ENCODE measurements at places on chromosomes 2 and 18.

GRCh38 chr2:127644066-127645025 lies 1.6 kb upstream of the GPR17 start:
- no peak for DNase-seq

DNA sequence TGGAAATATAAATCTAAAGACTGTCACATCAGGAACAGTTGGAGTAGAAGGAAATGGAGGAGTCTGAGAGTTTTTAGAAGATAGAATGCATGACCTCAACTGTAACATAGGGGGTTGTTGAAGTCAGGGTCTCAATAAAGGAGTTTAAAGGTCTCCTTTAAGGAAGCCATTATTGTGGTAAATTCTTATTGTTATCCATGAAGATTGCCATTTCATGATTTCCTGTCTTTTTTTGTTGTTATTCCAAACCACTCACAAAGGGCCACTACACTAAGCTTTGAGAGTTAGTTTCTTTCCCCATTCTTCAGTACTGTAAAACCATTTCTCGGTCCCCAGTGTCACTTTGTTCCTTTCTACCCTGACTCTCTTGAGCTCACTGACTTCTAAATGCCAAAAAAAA lies 134.0 kb downstream of the DTNA start:
- DNase-seq, result no peak

DNA sequence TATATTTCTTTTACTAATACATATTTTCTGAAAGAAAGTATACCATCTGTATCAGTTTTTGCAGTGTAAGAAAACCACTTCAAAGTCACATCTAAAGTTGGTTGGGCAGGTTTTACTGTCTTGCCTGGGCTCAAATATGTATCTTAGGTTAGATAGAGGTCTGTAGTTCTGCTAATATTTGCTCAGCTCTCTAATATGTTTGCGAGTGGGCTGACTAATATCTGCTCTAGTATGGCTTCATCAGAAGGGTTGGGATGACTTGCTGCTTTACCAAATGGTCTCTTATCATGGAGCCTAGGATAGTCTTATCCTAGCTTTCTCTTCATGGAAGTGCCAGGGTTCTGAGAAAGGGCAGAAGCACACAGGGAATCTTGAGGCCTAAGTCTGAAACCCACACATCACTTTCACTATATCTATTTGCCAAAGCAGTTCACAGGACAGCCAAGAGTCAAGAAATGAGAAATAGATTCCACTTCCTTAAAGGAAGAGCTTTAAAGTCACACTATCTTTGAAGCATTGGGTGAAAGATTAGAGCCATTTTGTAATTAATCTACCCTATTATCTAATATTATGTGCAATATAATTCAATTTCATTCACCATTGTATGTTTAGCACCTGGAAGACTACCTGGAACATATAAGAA lies 610.0 kb downstream of the KCNJ3 start:
- DNase-seq, result no peak

- no peak for DNase-seq
These were observed 468.3 kb upstream of the RAB12 start for GRCh38 chr18:8140841-8141501.

DNA sequence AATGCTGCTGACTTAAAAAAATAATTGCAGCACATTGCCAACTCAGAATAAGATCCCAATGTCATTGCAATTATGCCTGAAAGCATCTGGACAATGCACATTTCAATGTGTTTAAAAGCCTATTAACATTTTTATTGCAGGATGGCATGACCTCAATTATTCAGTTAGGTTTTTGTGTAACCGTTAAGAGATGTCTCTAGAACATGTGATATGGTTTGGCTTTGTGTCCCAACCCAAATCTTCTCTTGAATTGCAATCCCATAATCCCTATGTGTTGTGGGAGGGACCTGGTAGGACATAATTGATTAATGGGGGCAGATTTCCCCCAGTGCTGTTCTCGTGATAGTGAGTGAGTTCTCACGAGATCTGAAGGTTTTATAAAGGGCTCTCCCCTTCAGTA lies 43.2 kb upstream of the ZC3H15 start:
- DNase-seq, result no peak

GRCh38 chr2:72293620-72294019 lies 146.0 kb upstream of the CYP26B1 start:
- no peak for DNase-seq

GRCh38 chr2:154261473-154262027 lies 389.8 kb downstream of the GALNT13 start:
- no peak for DNase-seq

DNA sequence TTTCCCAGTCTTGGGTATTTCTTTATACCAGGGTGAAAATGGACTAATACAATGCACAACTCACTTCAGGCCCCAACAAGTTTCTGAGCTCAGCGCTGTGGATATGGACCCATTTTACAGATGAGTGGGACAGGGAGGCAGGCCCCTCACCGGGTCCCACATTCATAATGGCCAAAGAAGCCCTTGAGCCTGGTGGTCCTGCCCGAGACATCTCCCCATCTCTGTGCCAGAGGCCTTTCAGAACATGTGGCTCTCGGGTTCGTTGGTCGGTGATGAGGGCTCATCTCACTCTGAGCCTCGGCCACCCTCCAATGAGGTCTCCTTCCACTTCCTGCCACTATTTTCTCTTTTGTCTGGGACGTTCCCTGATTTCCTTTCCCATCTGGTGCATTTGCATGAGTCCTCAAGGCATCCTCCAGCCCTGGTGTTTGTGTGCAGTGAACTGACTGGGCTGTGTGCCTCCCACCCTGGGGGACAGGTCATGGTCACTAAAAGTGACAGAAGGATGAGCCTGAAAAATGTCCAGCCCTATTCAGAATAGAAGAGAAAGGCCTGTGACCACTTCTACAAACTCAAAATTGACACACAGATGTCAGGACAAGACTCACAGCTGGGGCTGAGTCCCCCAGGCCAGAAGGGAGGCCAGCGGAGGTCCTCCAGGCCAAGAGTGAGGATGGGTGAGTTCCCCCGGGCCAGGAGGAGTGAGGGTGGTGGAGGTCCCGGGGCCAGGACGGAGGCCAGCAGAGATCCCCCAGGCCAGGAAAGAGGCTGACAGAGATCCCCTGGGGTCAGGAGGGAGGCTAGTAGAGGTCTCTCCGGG lies 134.5 kb downstream of the PTGR3 start:
- no peak for DNase-seq

DNA sequence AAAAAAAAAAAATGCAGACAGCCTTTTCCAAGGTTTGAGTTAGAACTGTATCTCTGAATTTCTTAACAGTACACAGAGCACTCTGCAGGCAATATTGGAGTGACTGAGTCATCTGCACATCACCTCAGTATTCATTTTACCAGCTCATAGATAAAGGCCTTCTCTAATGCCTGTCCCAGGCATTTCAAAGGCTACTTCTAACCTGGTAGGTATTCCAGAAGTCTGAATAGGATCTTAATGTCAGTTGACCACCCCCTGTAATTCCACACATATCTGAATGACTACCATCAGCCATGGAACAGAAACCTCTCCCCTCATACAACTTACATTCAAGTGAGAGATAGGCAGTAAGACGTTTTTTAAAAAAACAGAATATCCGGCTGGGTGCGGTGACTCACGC lies 9.0 kb downstream of the METTL21A start:
- DNase-seq, result no peak

- no peak for DNase-seq
These were observed 17.6 kb downstream of the FMNL2 start for GRCh38 chr2:152352616-152353015.

DNA sequence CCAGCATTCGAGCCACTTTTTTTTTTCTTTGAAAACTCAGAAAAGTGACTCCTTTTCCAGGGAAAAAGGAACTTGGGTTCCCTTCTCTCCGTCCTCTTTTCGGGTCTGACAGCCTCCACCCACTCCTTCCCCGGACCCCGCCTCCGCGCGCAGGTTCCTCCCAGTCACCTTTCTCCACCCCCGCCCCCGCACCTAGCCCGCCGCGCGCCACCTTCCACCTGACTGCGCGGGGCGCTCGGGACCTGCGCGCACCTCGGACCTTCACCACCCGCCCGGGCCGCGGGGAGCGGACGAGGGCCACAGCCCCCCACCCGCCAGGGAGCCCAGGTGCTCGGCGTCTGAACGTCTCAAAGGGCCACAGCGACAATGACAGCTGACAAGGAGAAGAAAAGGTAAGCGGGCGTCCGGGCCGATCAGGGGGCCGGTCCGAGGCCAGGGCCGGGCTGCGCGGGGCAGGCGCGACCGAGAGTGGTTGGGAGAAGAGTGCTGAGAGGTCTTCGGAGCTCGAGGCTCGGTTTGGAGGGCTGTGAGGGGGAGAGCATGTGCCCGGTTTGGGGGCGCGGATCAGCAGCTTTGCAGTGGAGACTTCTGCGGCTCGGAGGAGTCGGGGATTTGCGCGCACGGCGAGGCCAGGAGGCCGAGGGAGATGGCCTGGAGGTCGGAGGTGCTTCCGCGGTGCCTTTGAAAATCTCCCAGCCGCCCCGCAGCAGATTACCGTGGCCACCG lies 502 bp downstream of the EPAS1 start:
- peak; percentile 44 for DNase-seq

DNA sequence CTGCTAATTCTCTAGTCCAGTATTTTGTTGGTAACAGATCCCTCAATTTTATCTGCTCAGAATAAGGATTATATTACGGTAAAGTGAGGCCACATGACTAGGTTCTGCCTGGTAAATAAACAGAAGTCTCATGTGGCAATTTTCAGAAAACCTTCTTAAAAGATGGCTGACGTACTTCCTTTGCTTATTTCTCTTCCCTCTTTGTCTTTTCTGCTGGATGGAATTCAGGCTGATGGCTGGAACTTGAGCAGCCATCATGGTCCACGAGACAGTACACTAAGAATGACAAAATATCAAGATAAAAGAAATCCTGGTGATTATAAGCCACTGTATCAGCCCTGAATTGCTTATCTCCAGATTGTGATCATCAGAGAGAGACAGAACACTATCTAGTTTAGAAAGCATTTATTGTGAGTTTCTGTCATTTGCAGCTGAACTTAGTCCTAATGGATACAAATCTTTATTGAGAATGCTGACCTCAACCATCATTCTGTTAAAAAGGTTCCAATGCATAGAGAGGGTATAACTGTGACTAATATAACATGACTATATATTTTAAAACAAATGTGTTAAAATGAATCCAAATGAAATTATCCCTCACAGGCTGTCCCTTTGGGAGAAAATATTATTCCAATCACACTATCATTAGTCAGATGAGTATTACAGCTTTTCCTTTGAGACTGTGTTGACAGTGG lies 31.8 kb upstream of the SLC8A1 start:
- no peak for DNase-seq

- no peak for DNase-seq
These were observed 138.4 kb downstream of the RPIA start for GRCh38 chr2:88829607-88830463.

GRCh38 chr2:177161741-177162460 lies 50.7 kb upstream of the HNRNPA3 start:
- DNase-seq, result no peak

GRCh38 chr2:28488083-28488830 lies 7.6 kb upstream of the PLB1 start:
- no peak for DNase-seq

DNA sequence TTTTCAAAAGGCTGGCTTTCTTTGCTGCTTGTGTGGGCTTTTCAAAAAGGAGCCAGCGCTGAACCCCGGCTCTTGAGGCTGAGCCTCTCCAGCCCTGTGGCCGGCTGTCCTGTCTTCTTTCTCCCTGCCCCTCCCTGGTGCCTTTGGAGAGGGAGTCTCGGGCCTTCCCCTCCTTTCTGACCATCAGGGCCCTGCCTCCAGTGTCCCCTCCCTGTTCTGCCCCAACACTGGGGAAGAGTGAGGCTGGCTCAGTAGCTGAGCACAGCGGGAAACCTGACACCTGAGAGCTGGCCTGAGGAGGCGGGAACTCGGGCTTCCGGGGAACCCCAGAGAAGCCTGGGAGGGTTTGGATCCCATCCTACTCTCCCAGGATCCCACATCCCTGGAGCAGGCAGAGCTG lies 232.1 kb downstream of the LOXHD1 start:
- no peak for DNase-seq

GRCh38 chr2:171404261-171404660 lies 29.5 kb downstream of the METTL8 start:
- no peak for DNase-seq

- DNase-seq, result no peak
These were observed 17.4 kb downstream of the RTTN start for GRCh38 chr18:70188113-70188512.

DNA sequence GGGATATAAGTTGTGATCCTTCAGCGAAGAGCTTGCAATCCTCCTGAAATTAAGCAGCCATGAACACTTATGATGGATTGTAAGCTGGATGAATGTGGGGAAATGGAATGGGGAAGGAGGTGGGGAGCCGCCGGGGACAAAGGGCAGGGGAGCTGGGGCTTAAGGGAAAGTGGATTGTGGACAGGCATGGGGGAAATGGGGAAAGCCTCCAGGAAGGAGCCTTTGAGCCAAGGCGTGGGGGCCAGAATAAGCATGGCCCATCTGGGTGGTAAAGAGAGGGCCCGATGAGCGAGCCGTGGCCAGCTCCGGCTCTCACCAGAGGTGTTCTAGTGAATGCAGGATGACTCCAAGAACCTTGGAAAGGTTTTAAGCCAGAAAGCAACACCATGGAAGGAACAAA lies 124.0 kb downstream of the SMAD7 start:
- no peak for DNase-seq

- no peak for DNase-seq
These were observed 36.6 kb downstream of the POMC start for GRCh38 chr2:25131567-25132298.

- DNase-seq, result no peak
These were observed 62.2 kb downstream of the OSBPL6 start for GRCh38 chr2:178256382-178257042.

GRCh38 chr18:71442731-71443141 lies 1101.4 kb downstream of the CBLN2 start:
- DNase-seq, result no peak

- DNase-seq, result no peak
These were observed 1.2 kb downstream of the ANKRD23 start for GRCh38 chr2:96842600-96842999.

GRCh38 chr18:63679820-63680606 lies 18.3 kb upstream of the SERPINB3 start:
- DNase-seq, result no peak

DNA sequence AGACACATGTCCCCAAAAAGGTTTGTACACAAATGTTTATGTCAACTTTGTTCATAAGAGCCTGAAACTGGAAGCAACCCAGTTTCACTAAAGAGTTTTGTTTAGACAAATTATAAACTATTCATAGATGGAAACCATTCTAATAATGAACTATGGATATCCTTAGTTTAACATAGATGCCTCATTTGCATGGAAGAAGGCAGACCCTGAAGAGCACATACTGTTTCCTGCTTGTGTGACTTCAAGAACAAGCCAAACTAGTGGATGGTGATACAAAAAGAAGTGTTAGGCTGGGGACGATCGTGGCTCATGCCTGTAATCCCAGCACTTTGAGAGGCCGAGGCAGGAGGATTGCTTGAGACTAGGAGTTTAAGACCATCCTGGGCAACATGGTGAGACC lies 48.1 kb downstream of the ACOXL start:
- DNase-seq, result no peak

DNA sequence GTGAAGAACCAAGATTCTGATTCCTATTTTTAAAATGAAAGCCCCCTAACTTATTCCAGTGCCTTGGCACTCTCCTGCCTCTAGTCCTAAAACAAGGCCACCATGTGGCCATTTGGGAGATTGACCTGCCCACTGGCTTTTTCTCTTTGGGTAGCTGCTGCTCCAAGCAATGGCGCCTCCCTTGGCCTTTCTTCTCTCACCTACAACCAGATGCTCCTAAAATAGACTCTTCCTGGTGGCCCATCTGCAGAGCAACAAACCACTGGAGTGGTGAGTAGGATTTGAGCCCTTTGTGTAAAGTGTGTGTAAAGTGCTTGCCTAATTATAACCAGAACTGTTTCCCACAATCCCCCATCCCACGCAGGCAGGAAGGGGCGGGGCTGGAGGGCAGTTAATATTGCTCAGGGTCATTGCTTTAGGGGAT lies 114.2 kb downstream of the FHOD3 start:
- DNase-seq, result no peak

- no peak for DNase-seq
These were observed 44.5 kb upstream of the SEMA4C start for GRCh38 chr2:96914332-96914731.

All from stimulated activated effector memory CD8-positive, alpha-beta T cell treated with anti-CD3 and anti-CD28 coated beads, Interleukin-12 subunit alpha, Interleukin-12 subunit beta, amount 100 ng/mL, for 72 hours (primary cell).